Left renal cortex interstitium (tissue), 4 donors: ENCODE measurements at places on chromosomes 5 and 9. TPM values are rescaled to one million over a fixed set of nuclear protein-coding genes. Genes with fewer than 3 reads are reported as not detected.

- no peak for DNase-seq
These were observed 15.3 kb downstream of the NFIB start for GRCh38 chr9:14298601-14299022.

The MORN5 gene
- polyA plus RNA-seq = 2.3 TPM

- no peak for DNase-seq
These were observed 49.6 kb upstream of the KIF2A start for GRCh38 chr5:62256161-62257019.

- no peak for DNase-seq
These were observed 279.1 kb downstream of the TLE1 start for GRCh38 chr9:81410201-81410600.

The C9orf153 gene
- polyA plus RNA-seq = 0.54 TPM
